ENCODE measurements at places on chromosomes 3 and 15.

GRCh38 chr15:72230197-72231065 is 559 bp downstream of the PKM start:
- DNase-seq, result peak; percentile 92

- DNase-seq, result no peak
These were observed 67.7 kb upstream of the ROPN1 start for GRCh38 chr3:124059580-124059979.

DNA sequence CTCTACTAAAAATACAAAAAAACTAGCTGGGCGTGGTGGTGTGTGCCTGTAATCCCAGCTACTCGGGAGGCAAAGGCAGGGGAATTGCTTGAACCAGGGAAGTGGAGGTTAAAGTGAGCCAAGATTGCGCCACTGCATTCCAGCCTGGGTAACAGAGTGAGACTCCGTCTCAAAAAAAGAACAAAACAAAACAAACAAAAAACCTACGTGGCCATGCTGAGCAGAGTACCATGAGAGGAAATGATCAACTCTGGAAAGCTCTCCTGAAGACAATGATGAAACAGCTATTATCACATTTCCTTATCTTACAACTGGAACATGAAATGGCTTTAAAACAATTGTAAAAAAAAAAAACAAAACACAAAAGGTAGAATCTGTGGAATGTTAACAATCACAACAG is 75.2 kb downstream of the CHSY1 start:
- DNase-seq, result no peak

- DNase-seq, result no peak
These were observed 9.3 kb upstream of the GOLGB1 start for GRCh38 chr3:121758727-121759450.

DNA sequence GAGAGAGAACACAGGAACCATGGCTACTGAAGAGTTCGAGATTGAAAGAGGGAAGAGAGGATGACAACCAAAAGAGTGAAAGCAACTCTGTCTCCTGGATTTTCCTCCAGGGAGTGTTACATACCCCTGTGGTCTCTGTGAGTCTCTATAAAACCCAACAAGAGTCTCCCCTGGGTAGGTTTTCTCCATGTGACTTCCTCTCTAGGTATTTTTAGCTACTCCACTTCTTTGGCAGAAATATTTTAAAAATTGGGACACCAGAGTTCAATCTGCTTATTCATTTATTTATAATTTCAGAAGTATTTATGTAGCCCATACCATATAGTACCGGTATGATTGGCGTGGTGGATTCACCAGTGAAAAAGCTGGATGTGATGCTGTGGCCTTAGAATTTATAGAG is 671.7 kb upstream of the NR2F2 start:
- DNase-seq, result no peak

- DNase-seq, result no peak
These were observed 196.6 kb downstream of the EBLN2 start for GRCh38 chr3:73258057-73258456.

GRCh38 chr3:188792793-188793192 is 379.0 kb upstream of the TPRG1 start:
- DNase-seq, result no peak

DNA sequence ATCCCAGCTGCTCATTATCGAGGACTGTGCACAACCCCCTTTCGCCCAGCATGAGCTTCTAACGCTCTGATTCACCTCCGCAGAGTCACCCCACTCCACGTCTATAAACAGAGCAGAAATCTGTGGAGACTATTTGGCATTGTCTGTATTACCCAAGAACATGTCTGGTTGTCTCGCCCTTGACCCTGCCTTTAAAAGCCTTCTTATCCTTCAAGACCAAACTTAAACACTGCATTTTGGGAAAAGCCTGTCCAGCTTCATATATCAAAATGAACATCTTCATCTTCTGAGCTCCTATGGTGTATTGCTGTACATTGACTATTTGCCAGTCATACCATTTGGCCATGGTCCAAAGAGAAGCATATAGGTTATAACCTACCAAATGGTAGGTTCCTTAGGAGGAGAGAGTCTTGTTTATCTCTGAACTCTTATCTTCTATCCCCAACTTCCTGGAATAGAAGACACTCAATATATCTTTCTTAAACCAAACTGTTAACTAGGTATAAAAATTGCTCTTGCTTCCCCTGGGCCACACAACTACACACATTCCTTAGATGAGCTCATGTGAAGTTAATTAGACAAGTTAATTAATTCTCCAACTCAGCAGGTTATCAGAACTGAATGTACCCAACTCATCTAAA is 90.1 kb downstream of the FBN1 start:
- no peak for DNase-seq

DNA sequence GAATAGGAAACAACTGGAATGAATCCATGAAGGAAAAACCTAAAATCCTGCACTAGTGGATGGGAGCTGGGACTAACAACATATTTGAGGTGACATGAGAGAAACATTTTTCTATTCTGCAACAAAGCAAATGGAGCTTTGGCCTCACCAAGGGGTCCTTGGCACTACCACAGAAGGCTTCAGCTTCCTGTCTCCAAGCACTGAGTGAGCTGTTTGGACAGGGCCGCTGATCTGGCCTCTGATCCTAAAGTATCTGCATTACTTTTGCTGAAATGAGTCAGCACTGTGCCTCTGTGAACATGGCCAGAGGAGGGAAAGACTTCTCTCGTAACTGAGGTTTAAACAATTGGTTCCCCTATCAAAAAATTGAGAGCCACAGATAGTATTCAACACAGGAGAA is 9.0 kb downstream of the ARPP21 start:
- DNase-seq, result no peak

DNA sequence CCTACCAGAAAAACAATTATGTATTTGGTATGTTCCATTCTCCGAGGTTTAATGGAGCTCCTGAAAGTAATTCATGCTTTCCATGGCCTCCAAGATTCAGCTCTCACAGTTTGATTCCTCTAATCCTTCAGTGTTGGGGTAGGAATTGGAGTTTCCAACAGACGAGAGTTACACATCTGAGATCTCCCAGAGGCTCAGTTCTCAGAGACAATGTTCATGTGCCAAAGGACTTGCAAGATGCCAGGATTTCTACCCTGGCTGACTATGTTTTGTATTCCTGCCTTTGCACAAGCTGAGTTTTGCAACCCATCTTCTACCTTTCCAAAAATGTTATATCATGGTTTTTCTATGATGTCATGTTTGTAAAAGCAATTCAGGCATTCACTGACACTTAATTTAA is 322.9 kb downstream of the ERC2 start:
- no peak for DNase-seq

- no peak for DNase-seq
These were observed 135.4 kb downstream of the RAB11A start for GRCh38 chr15:66004618-66005262.

- no peak for DNase-seq
These were observed 172.5 kb downstream of the NTRK3 start for GRCh38 chr15:88083811-88084760.

- DNase-seq, result peak; percentile 67
These were observed 40.7 kb downstream of the LDHAL6B start for GRCh38 chr15:59247364-59247763.

- DNase-seq, result no peak
These were observed 236.0 kb downstream of the VPS13C start for GRCh38 chr15:61824291-61824690.

- DNase-seq, result no peak
These were observed 121.0 kb downstream of the SLMAP start for GRCh38 chr3:57877116-57877515.

- DNase-seq, result peak; percentile 19
These were observed 247.9 kb downstream of the ZMAT3 start for GRCh38 chr3:178823591-178824246.

- peak; percentile 22 for DNase-seq
These were observed 6.1 kb upstream of the EIF2B5 start for GRCh38 chr3:184129012-184129411.

GRCh38 chr3:81476692-81477091 is 284.8 kb downstream of the GBE1 start:
- no peak for DNase-seq

DNA sequence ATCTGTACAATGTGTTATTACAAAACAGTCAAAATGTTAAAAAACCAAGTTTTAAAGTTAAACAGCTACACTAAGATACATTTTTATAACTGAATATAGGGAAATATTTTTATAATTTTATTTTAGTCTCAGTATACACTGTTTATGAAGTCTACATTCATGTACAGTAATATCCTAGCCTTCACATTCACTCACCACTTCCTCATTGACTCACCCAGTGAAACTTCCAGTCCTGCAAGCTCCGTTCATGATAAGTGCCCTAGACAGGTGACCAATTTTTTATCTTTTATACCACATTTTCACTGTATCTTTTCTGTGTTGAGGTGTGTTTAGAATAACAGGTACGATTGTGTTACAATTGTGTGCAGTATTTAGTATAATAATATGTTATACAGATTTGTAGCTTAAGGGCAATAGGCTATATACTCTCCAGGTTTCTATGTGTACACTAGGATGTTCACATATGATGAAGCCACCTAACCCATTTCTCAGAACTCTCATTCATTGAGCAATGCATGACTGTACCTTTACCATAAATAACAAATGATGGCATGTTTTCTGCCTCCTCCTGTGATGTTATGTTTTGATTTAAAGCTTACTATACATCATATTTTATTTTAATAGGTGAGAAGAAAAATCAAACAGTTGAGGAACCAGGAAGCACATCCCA is 388.4 kb upstream of the NDN start:
- DNase-seq, result no peak

- DNase-seq, result no peak
These were observed 32.3 kb downstream of the XXYLT1 start for GRCh38 chr3:195238586-195239118.

GRCh38 chr3:77699125-77699691 is 659.3 kb downstream of the ROBO2 start:
- DNase-seq, result no peak

DNA sequence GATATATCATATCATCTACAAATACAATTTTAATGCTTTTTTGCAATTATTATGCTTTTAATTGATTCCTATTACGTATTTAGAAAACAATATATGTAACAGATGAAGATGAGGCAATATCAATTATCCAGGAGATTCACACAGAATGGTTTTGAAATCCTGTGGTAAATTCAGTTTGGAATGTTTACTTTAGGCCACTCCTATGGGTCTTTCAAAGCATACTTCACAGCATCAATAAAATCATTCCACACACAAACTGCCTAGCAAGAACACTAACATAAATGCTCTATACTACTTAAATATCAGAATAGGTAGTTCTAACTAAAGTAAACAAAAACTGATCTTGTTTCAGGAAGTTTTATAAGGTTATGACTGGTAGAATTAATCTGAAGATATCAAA is 90.5 kb downstream of the FAM227B start:
- DNase-seq, result no peak

GRCh38 chr15:88636050-88636449 is 2.8 kb upstream of the ISG20 start:
- DNase-seq, result peak; percentile 72
